ENCODE measurements at places on chromosomes 11 and 22.

GRCh38 chr11:114397349-114397982, 2.8 kb downstream of the C11orf71 start:
- no peak overlapping the region for H3K27ac ChIP-seq
- H3K4me3 ChIP-seq, result no peak overlapping the region
- no peaks in the 10 kb centered on the region for H3K27me3 ChIP-seq
- peaks cover 7% of the 10 kb centered on the region for H3K4me1 ChIP-seq
- H3K36me3 ChIP-seq, result peaks cover 6% of the 10 kb centered on the region
- DNase-seq, result no peak

GRCh38 chr11:6746086-6746618, 25.6 kb downstream of the OR2AG2 start:
- no peak overlapping the region for H3K27ac ChIP-seq
- H3K4me1 ChIP-seq, result peaks cover 25% of the 10 kb centered on the region
- peak; percentile 24 for DNase-seq
- no peaks in the 10 kb centered on the region for H3K27me3 ChIP-seq
- H3K36me3 ChIP-seq, result peaks cover 8% of the 10 kb centered on the region
- H3K4me3 ChIP-seq, result no peak overlapping the region

DNA sequence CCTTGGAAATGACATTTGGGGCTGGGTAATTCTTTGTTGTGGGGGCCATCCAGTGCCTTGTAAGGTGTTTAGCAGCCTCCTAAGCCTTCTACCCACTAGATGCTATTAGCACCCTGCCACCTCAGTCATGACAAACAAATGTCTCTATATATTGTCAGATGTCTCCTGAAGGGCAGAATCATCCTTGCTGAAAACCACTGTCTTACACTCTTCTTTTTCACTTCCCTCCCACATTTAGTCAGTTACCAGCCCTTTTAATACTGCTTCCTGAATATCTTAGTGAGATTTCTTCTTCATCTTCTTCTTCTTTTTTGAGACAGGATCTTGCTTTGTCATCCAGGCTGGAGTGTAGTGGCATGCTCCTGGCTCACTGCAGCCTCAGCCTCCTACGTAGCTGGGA, 33.1 kb downstream of the TNRC6B start:
- DNase-seq, result peak; percentile 39
- H3K27me3 ChIP-seq, result no peaks in the 10 kb centered on the region
- peaks cover 79% of the 10 kb centered on the region for H3K4me1 ChIP-seq
- H3K27ac ChIP-seq, result peak overlapping the region; percentile 65
- peak overlapping the region; percentile 38 for H3K4me3 ChIP-seq
- H3K36me3 ChIP-seq, result peaks cover 10% of the 10 kb centered on the region

GRCh38 chr11:6468712-6469495, 4.8 kb downstream of the TRIM3 start:
- no peak overlapping the region for H3K27ac ChIP-seq
- H3K4me3 ChIP-seq, result no peak overlapping the region
- H3K36me3 ChIP-seq, result peaks cover 20% of the 10 kb centered on the region
- H3K27me3 ChIP-seq, result no peaks in the 10 kb centered on the region

DNA sequence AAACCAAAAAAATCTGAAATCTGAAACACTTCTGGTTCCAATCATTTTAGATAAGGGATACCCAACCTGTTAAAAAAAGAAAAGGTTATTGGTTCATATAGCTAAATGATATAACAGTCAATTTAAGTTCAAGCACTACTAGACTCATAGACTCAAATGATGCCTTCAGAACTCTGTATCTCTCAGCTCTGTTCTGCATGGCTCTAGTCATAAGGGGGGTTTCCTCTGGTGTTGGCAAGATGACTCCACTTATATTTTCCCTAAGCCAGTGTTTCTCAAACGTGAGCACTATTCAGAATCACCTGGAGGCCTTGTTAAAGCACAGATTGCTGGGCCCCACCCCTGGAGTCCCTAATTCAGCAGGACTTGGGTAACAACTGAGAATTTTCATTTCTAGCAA, 11.5 kb upstream of the RRAS2 start:
- H3K4me1 ChIP-seq, result peaks cover 24% of the 10 kb centered on the region
- H3K27ac ChIP-seq, result no peak overlapping the region
- no peaks in the 10 kb centered on the region for H3K27me3 ChIP-seq
- no peak overlapping the region for H3K4me3 ChIP-seq
- no peak for DNase-seq

GRCh38 chr11:46252373-46252914, 25.0 kb upstream of the CREB3L1 start:
- H3K4me1 ChIP-seq, result no peaks in the 10 kb centered on the region
- H3K36me3 ChIP-seq, result no peaks in the 10 kb centered on the region
- no peak overlapping the region for H3K27ac ChIP-seq
- DNase-seq, result no peak

DNA sequence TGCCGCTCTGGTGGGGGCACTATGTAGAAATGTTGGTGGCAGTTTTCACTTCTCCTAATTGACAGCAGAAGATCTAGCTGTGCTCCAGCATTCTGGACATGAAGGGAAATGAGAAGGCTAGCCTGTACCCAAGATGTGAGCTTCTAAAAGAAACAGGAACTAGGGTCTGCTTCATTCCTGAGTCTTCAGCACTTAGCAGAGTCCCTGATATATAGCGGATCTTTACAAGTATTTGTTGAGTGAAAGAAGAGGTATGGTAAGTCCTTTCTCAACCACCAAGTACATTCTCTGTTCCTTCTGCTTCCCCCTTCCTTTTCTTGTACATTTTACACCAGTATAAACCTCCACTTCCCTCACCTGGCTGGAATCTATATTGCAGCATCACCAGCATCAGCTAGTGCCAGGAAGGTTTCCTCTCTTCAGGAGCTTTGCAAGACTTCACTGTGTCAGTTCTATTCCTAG, 408.3 kb upstream of the CADM1 start:
- H3K27ac ChIP-seq, result no peak overlapping the region
- no peaks in the 10 kb centered on the region for H3K4me1 ChIP-seq
- H3K27me3 ChIP-seq, result no peaks in the 10 kb centered on the region
- H3K36me3 ChIP-seq, result no peaks in the 10 kb centered on the region
- no peak overlapping the region for H3K4me3 ChIP-seq

- H3K27ac ChIP-seq, result no peak overlapping the region
- H3K4me3 ChIP-seq, result no peak overlapping the region
- no peaks in the 10 kb centered on the region for H3K27me3 ChIP-seq
Measured at GRCh38 chr22:27911330-27911729, 7.7 kb downstream of the PITPNB start.

DNA sequence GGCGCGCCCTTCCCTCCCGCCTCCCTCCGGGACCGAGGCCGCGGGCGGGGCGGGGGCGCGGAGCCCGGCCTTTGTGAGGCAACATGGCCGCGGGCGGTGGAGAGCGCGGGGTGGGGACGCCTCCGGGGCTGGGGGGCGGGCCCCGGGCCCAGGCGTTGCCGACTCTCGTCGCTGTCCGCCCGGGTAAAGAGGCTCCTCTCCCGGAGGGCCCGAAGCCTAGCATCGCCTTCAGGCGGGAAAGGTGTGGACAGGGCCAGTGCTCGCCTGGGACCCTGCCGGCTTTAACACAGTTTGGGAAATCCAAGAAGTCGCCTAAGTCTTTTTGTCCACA, 369 bp downstream of the DGCR8 start:
- H3K27ac ChIP-seq, result peak overlapping the region; percentile 69
- H3K36me3 ChIP-seq, result peaks cover 3% of the 10 kb centered on the region
- H3K4me1 ChIP-seq, result peaks cover 39% of the 10 kb centered on the region
- peak overlapping the region; percentile 86 for H3K4me3 ChIP-seq

- no peak overlapping the region for H3K27ac ChIP-seq
- no peaks in the 10 kb centered on the region for H3K36me3 ChIP-seq
- no peak for DNase-seq
- no peak overlapping the region for H3K4me3 ChIP-seq
- peaks cover 17% of the 10 kb centered on the region for H3K27me3 ChIP-seq
- peaks cover 9% of the 10 kb centered on the region for H3K4me1 ChIP-seq
Measured at GRCh38 chr11:123700772-123701171, 40.7 kb downstream of the ZNF202 start.

DNA sequence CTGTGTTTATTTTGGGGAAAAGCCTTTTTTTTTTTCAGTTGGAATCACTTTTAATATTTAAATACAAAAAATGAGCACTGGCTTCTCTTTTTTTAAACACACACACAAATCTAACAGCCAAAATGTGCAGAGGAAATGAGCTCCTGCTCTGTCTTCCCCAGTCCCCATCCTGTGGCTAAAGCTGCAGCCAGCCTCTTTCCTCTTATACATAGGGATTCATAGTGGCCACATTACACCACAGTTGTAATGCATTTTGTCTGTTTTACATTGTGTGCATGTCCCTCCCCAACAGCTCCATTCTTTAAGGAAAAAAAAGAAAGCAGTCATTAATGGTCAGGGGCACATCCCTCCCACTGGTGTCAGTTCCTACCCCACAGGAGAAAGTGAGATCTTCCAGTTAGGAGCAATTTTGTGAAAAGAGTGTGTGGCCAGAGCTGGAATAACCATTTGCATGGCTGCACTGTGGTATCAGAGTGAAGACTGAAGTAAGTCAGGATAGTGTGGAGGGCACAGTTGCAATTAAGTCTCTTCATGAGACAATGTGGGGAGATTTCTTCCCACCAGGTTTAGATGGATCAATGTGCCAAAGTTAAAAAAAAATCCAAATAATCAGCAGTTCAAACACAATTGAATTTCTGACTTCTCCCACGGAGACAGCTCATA, 220.6 kb downstream of the TMEM135 start:
- H3K4me1 ChIP-seq, result peaks cover 9% of the 10 kb centered on the region
- no peak overlapping the region for H3K27ac ChIP-seq
- DNase-seq, result no peak
- peaks cover 11% of the 10 kb centered on the region for H3K36me3 ChIP-seq
- no peak overlapping the region for H3K4me3 ChIP-seq
- no peaks in the 10 kb centered on the region for H3K27me3 ChIP-seq

GRCh38 chr22:45455621-45456020, 42.1 kb downstream of the RIBC2 start:
- H3K36me3 ChIP-seq, result no peaks in the 10 kb centered on the region
- no peak overlapping the region for H3K4me3 ChIP-seq
- no peak overlapping the region for H3K27ac ChIP-seq

- no peak within 1 kb of the TSS for H3K4me3 ChIP-seq
- peaks cover 18% of the 10 kb centered on the region for H3K4me1 ChIP-seq
- no peak for DNase-seq
- no peak within 1 kb of the TSS for H3K27ac ChIP-seq
Measured at GRCh38 chr22:26617271-26618199, at the start of gene CRYBB1. TSS of gene CRYBB1 (minus strand) at chr22:26618027. CDS start at chr22:26616319, 1,708 bp downstream.

DNA sequence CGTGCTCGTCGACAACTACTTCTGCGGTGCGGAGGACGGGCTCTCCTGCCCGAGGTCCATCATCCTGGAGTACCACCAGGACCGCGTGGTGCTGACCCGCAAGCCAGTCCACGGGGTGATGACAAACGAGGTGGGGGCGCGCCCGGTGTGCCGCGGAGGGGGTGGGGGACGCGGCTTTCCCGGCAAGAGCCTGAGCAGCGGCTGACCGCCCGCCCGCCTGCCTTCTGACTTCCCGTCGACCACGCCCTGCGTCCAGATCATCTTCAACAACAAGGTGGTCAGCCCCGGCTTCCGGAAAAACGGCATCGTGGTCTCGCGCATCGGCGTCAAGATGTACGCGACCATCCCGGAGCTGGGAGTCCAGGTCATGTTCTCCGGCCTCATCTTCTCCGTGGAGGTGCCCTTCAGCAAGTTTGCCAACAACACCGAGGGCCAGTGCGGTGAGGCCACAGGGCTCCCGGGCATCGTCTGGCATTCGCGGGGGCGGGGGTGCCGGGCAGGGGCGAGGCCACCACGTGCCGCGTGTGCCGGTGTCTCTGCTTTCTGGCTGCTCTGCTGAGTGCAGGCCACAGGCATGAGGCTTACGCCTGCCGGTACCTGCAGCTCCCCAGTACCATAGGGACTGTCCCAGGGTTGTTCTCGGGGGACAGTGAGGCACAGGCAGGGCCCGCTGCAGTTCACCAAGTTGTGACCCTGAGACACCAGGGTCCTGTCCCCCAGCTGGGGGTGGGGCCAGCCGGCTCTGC, 28.5 kb upstream of the MUC5B start:
- H3K4me1 ChIP-seq, result no peaks in the 10 kb centered on the region
- H3K27ac ChIP-seq, result no peak overlapping the region
- H3K4me3 ChIP-seq, result no peak overlapping the region
- no peaks in the 10 kb centered on the region for H3K36me3 ChIP-seq
- peaks cover 5% of the 10 kb centered on the region for H3K27me3 ChIP-seq

- no peaks in the 10 kb centered on the region for H3K27me3 ChIP-seq
- DNase-seq, result no peak
Measured at GRCh38 chr11:63667995-63668795, 3.0 kb downstream of the ATL3 start.

DNA sequence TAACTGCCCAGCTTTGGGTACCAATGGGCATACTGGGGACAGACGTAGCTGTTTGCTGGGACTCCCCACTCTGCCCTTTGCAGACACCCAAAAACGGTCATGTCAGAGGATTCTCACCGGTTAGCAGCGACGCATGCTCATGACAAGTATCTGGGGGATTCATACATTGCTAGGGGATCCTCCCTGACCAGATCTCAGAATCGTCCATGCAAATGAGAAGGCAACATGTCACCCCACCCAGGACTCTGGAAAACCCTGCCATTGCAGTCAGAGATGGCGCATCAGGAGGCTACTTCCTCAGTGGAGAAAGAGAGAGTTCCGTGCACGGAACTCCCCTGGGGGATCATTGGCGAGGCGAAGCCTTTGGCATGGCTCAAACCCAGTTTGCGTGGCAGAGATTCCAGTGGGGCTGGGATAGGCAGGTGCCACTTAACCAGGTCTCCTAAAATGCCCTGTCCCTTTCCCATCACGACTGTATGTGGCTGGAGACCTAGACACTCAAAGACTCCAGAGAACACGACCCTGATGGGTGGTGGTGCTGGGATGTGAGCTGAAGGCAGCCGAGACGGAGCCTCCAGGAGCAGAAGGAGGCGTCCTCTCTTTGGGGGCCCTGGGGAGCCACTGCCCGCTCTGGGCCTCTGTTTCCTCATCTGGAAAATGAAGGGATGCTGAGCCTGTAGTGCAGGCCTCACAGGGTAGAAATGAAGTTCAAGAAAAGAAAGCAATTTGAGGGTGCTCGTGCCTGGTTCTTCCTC, 4.9 kb downstream of the RGL4 start:
- H3K4me1 ChIP-seq, result peaks cover 40% of the 10 kb centered on the region
- H3K27ac ChIP-seq, result peak overlapping the region; percentile 98

DNA sequence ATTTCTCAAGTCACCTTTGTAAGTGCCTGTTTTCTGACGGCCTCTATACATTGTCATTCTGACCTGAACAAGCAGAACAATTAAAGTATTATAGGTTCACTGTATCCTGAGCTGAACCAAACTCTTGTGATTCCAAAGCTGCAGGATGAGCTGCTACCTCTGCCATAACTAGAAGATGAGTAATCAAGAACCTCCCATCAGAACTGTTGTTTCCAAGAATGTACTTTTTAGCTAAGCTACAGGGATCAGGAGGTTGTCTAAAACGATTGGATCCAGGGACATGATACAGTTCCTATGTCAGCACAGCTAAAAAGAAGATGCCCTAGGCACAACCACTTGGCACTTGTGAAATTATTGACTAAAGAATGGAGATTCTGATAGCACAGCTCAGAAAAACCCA, 288.4 kb upstream of the CCDC90B start:
- no peaks in the 10 kb centered on the region for H3K36me3 ChIP-seq
- no peak overlapping the region for H3K27ac ChIP-seq
- peaks cover 26% of the 10 kb centered on the region for H3K27me3 ChIP-seq
- H3K4me3 ChIP-seq, result no peak overlapping the region

Data from stimulated activated naive B cell treated with anti-CD40 and anti-IgM and Interleukin-4, amounts not matched to agents 10 μg/mL and 1 μg/mL and 100 μg/mL, for 72 hours (primary cell).